NCI-H526 (cell line): ENCODE measurements at places on chromosomes 5 and 9.

- no peak for DNase-seq
Observed at GRCh38 chr5:156513123-156513815, 186.3 kb downstream of the SGCD start.

- no peak for DNase-seq
Observed at GRCh38 chr5:63262185-63262981, 683.8 kb downstream of the LRRC70 start.

DNA sequence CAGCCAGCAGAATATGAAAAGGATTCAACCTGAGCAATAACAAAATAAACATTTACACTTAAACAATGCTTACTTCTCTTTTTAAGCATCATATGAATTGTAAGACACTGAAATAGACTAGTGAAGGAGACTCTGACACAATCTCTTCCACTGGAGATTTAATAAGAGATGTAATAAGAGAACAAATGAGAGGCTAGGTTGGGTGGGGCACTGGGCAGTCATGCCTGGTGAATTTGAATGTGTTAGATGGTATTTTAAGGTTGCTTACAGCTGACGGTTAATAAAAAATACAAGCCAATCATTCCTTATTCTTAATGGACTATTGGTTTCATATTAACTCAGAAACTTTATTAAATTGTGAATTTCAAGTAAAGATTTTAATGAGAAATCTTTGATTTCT lies 105.9 kb upstream of the TARS1 start:
- no peak for DNase-seq

DNA sequence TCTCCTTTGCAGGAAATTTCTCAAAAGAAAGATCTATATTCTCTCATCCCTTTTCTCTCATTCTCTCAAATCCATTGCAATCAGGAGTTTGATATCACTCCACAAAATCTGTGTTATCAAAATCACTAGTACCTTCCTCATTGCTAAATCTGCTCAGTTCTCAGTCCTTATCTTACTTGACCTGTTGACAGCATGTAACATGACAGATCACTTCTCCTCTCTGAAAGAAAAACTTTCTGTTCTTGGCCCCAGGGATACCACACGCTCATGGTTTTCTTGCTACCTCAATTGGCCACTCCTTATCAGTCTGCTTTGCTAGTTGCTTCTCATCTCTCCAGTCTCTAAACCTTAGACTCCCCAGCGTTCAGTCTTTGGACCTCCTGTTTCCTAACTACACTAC lies 22.1 kb downstream of the SRP19 start:
- no peak for DNase-seq

- no peak for DNase-seq
Observed at GRCh38 chr5:150468206-150468605, 18.7 kb upstream of the RPS14 start.

DNA sequence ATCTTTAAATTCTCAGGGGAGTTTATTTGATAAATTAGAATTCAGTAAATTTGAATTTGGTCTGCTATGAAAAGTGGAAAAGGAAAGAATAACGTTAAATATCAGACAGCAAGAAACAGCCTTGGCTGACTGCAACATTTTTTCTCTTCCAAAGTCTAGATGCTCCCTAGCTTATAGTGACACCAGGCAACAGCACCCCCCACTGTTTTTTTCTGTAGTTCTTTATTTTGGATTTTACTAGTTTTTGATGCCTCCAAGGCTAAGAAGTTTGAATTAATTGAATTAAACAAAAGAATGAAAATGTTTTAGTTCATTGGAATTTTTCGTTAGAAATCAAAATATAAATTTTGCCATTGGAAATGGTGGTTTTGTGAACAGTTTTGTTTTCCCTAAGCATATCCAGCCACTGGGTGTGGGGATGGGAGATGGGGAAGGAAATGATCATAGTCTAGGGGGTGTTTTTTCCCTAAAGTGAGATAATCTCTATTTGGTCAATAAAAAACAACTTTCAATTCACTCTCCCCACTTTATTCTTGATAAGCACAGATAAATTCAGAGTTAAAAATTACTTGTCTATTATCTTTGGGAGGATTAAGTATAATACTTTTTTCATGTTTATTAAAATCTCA lies 199.3 kb upstream of the CD180 start:
- DNase-seq, result no peak
